NB4 (cell line): ENCODE measurements at places on chromosomes 7 and 10.

GRCh38 chr10:62467527-62467926 lies 93.4 kb downstream of the ZNF365 start:
- no peak for DNase-seq

DNA sequence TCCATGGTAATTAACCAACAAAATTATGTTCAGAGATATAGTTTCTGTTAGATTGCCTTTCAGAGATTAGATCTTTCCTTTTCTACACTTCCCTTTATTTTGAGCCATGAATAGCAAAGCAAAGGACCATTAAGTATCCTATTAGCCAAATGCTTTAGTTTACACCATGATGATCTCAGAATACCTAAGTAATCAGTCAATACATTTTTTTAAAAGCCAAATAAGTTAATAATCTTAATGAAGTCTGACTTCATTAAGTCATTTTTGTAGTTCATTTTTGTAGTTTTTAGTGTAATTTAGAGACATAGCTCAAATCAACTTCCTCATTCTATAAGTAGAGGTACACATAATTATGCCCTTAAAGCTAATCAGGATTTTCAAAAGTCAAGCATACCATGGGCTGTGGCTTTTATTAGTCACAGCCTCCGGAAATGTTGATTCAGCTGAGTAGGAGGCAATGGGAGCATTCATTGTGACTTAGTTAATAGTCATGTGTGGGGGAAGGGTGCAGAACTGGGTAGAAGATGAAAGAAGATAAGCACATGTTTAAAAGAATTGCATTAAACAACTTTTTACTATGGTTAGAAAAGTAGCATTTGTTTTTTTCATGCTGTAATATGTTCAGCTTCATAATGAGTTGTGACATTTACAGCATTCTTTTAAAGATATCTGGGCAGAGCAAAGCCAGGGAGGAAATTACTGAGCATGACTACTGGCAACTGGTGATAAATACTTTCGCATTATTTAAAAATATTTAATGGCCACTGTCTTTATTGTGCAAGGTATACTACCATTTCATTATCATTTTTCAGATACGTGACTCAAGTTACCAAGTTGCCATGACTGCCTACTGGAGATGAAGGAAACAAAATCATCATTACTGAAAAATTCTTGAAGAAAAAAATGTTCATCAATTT lies 57.3 kb upstream of the CCDC71L start:
- DNase-seq = peak; percentile 97

DNA sequence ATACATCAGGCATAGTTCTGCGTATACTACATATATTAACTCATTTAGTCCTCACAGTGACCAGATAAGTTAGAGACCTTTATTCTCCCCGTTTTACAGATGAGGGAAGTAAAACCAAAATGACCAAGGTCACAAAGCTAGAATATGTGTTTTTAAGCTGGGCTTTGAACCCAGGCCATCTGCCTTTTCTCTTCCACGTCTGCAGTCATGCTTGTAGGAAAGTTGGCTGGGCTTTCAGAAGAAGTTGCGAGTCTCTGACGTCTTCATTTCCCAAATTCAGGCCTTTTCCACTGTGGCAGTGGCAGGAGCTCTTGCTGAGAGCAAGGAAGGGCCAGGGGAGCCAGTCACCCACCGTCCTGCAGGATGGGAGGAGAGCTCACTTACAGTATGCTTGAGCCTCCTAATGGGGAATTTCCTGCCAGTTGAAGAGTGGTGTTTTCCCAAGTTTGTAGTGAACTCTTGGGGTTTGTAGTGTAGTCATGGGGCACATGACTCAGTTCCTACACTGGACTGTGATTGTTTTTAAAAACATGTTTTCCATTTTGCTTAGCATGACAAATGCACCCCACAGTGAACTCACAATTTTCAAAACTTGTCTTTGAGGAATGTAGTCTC lies 34.2 kb downstream of the CYP17A1 start:
- no peak for DNase-seq

- no peak for DNase-seq
These were observed 1173.6 kb upstream of the SORCS1 start for GRCh38 chr10:108338146-108338545.

- peak; percentile 96 for DNase-seq
These were observed 356 bp upstream of the NDUFB2 start for GRCh38 chr7:140696024-140696679.

GRCh38 chr10:118925404-118926071 lies 104.0 kb upstream of the NANOS1 start:
- DNase-seq = no peak

DNA sequence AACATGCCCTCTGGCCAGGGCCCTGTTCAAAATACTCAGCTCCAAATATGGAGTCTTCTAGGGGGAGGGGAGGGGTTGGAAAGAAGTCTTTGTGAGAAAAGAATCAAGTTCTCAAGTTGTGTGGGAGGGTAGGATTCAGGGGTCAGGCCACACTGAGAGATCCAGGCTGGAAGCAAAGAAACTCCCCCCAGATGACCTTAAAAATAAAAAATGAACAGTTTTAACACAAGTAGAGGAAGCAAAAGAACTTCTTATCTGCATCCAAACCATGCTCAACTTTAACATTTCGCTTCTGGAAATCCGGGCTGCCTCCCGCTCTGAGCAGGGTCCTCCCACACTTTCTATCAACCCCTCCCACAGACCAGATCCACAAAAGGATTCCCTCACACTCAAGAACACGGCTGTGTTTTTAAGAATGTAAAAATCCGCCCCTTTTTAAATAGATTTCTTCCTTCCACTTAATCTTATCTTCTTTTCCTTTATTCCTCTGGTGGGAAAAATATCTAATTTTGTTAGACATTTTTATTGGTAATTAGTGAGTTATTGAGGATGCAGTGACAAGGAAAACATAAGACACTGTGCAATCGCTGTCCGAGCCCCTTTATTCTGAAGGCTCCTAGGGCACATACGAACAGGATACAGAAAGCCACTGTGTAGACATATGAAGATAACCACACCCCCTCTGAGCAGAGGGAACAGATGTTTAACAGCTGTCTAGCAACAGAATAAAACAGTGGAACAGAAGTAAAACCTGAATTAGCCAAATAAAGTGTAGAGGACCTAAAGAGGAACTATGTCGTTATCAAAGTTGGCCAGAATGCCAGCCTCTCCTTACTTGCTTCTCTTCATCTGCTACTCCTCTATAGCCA lies 43.8 kb downstream of the CYTH3 start:
- DNase-seq = peak; percentile 89

GRCh38 chr7:25891591-25891990 lies 260.4 kb upstream of the NFE2L3 start:
- DNase-seq = no peak

DNA sequence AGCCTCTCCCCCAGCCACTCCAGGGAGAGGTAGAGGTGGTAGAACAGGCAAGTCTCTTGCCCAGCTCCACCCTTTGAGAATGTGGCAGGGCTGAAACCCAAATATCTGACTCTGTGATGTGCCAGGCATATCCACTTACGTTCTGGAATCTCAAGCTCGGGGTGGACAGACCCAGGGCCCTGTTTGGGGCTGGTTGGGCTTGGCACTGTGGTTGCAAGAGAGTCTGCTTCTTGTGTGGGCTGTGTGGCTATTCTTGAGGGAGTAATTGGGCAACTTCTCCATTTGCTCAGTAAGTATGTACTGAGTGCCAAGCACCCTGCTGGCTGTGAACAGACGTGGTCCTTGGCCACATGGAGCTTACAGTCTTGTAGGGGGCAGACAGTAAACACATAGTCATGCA lies 4.7 kb downstream of the UBTD1 start:
- DNase-seq = peak; percentile 71

GRCh38 chr7:55252386-55252785 lies 112.8 kb upstream of the LANCL2 start:
- no peak for DNase-seq

DNA sequence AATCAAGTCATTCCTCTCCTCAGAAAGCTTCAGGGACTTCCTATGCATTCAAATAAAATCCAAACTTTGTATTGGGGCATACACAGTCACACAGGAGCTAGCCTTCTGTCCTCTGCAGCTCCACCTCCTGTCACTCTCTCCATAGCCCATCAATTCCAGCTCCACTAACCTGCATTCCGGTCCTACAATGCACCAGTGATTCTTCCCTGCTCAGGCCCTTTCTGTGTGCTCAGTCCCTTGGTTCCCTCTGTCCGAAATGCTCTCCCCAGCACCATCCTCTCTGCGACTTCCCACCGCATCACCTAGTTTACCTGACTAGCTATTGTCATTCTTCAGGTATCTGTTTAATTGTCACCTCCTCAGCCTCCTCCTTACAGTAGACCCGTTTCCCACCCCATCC lies 26.4 kb upstream of the YAE1 start:
- DNase-seq = no peak

DNA sequence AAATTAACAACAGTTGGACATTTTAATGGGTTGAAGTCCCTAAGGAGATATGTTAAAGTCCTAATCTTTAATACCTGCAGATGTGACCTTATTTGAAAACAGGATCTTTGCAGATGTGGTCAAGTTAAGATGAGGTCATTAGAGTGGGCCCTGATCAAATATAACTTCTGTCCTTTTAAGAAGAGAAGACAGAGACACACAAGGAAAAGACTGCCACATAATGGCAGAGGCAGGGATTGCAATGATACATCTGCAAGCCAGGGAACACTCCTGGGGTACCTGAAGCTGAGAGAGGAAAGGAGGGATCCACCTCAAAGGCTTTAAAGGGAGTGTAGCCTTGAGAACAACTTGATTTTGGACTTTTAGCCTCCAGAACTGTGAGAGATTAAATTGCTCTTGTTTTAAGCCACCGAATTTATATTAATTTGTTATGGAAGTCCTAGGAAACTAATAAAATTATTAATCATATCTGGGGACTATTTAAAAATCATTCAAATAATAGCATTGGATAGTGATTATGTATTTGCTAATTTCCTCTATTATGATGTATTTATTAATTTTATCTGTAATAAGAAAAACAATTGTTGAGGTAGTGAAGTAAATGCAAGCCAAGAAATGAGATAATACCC lies 700.0 kb upstream of the PCDH15 start:
- DNase-seq = peak; percentile 55

DNA sequence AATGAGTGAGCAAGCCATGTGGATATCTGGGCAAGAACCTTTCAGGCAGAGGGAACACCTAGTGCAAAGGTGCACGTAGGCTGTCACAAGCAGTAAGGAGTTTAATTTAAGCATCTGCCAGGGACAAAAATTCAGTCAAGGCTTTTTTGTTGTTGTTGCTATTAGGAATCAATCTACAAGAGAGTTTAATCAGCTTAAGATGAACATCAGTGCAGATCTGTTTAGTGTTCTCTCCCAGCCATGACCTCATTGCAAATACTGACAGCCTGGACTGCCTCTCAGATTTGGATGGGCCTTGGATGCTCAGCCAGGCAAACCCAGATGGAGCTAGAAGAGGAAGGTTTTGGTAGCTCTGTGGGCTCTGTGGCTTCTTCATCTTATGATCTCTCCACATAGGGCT lies 3.3 kb upstream of the GLCCI1 start:
- DNase-seq = no peak

- no peak for DNase-seq
These were observed 54.2 kb downstream of the ELFN1 start for GRCh38 chr7:1724118-1724910.

DNA sequence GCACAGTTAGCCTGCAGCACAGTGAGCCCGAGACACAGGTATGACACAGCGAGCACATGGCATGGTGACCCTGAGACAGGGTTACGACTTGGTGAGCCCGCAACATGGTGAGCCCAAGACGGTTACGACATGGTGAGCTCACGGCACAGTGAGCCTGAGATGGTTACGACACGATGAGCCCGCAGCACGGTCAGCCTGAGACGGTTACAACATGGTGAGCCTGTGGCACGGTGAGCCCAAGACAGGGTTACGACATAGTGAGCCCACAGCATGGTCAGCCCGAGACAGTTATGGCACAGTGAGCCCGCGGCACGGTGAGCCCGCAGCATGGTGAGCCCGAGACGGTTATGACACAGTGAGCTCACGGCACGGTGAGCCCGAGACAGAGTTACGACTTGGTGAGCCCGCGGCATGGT lies 156.1 kb downstream of the MAD1L1 start:
- DNase-seq = peak; percentile 100

DNA sequence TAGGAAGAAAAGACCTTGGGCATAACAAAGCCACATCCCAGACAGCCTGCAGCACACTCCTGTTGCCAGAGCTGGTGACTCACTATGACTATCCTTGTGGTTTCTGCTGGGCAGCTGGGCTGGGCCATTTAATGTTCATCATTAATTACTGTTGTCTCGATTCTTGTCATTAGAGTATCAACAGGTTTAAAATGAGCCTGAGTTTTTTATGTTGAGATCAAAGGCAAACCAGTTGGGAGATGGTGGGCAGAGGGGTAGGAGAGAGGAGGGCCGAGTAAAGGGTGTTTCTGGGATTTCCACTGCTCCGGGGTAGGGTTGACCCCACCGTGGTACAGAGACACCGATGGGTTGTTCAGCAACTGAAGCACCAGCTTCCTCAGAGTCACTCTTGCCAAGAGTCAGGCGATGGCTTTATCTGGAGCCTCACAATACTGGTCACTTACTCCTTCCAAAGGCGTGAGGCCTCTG lies 128.7 kb upstream of the LYZL1 start:
- peak; percentile 25 for DNase-seq

DNA sequence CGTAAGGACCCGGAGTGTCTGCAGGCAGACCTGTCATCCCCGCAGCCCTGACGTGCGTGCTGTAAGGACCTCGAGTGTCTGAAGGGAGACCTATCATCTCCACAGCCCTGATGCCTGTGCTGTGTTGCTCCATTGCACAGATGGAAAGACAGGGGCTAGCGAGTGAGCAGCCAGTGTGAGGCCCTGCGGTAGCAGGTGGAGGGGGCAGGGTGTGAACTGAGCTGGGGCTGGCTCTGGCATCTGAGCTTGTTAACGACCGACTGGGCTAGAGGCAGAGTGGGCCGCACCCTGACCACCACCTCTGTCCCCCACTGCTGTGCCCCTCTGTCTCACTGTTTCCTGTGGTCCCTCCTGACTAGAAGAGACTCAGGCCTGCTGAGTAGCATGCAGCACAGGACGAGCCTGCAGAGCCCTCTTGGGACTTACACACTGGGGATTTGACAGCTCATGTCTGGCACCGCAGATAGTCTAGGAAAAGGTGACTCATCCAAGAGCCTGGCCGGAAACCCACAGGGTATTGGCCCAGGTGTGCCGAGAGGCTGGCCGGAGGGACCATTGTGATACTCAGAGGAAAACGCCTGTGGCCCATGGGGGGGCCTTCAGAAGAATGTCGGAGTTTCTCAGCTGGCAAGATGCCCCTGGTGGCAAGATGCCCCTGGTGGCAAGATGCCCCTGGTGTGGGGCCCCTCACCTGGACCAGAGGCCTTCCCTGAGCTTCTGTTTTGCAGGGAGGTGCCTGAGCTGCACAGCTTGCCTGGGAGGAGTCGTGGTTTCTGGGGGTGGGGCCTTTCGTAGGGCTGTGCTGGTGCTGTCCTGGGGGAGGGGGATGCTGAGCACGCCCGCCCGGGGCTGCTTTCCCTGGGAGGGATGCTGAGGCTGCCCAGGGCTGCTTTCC lies 34.3 kb downstream of the INPP5A start:
- DNase-seq = peak; percentile 100

GRCh38 chr7:66227808-66228207 lies 22.7 kb downstream of the TPST1 start:
- DNase-seq = no peak

GRCh38 chr10:31134311-31134952 lies 102.8 kb upstream of the ZNF438 start:
- DNase-seq = peak; percentile 81
